ENCODE measurements at places on chromosomes 6 and 20.

DNA sequence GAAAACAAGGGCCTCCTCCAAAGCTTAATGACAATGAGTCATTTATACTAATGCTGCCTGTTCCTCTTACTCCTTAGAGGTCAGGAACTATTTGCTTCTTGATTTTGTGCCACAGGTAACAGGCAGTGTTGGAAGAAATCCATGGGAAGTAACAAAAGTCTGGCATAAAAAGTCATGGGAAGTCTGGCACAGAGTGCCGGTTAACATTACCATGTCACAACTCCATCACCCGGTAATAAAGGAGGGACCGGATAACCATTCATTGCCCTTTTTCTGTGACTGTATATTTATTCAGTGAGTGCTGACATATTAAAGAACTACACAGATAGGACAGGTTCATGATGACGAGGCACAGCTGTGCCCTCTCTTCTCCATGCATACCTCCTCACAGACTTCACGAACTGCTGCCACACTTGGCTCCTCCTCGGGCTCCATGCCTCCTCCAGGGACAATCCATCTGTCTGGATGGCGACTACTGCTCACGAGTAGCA lies 50.9 kb downstream of the NUDT3 start:
- no peak for DNase-seq

GRCh38 chr6:45483021-45483420 lies 105.3 kb upstream of the SUPT3H start:
- no peak for DNase-seq

DNA sequence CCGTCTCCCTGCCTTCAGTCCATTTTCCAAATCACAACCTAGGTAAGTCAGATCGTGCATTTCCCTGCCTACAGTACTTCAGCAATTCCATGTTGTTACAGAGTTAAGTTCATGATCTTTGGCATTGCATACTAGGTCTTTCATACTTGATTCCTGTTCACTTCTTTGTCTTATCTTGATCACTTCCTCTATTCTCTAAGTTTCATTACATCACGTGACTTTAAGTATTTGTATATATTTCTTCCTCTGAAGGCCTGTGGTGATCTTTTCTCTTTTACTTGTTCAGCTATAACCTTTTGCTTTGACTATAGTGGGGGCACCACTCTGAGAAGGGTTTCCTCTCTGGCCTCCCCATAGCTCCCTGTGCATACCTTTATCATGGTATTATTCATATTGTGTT lies 100.2 kb downstream of the TRMT11 start:
- DNase-seq, result no peak

DNA sequence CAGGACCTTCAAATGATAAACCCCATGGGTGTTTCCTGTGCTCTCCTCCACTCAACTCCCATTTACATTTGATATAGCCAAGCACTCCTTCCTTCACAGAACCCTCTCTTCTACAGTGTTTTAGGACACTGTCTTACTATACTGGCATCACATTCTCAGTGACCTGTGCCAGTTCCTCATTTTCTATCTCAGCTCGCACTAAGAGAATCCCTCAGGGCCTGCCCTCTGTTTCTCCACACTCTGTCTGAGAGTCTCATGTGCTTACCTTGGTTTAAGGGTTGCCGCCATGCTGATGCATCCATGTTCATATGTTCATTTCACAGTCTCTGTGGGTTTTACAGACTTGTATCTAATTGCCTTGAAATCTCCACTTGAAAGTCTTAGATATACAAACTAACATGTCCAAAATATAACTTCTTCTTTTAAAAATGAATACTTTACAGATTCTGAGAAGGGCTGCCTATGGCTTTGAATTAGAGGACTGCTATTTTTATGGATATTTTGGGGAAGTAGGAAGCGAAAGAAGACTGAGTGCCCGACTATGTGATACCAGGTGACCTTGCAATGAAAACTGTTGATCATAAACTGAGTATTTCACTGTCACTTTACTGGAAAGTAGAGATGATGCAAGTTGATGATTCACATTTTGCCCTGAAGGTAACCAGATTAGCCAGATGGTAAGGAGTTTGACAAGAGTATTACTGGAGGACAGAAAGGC lies 153.1 kb upstream of the SIM1 start:
- no peak for DNase-seq

DNA sequence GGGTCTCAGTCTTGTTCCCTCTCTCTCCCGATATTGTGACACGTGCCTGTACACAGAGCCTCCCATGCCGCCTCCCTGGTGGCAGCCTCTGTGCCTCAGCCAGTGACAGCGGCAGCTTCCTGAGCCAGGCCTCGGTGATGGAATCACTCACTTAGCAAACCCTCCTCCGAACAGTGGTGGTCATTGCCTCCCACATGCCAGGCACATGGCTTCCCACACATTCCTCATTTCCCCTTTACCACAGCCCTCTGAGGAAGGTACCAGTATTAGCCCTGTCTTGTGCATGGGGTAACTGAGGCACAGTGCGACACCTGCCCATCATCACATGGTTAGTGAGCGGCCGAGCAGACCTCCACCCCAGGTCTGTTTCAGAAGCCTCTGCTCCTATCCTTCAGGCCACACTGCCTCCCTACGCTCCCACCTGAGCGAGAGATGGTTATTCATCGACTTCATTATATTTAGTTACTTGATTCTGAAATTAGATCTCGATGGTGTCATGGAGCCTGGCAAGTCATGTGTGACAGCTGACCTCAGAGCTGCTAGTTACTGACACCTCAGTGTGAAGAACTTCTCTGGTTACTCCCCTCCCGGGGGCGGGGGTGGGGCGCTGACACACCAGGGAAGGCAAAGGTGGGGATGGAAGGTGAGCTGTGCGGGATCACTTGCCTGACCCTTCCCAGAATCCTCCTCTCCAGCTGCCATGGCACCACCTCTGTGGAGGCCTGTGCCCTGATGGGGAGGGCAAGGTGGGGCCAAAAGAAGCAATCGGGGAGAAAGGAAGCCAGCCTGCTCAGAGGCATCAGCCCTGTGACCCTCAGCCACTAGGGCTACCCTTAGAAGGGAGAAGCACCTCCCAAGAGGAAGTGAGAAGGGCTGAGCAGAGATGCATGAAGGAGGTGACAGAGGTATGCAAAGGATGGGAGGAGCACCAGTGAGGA lies 17.9 kb downstream of the MDGA1 start:
- no peak for DNase-seq

DNA sequence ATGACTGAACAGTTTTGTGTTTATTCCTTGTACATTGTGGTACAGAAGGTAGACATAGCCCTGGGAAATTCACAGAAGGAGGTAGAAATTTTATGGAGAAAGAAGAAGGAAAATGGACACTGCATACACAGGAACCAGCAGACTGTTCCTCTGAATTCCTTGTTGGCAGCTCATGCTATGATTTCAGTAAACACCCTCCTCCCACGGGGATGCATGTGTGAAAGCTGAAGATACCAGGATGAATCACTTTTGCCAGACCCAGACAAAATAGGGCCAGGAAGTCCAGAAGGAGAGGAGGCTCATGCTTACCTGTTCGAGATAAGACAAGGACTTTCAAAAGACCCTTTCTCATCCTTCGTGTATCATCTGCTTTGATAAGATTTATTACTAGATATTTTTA lies 110.3 kb upstream of the GGTLC1 start:
- no peak for DNase-seq

GRCh38 chr6:32774426-32774825 lies 11.1 kb upstream of the HLA-DQB2 start:
- no peak for DNase-seq

DNA sequence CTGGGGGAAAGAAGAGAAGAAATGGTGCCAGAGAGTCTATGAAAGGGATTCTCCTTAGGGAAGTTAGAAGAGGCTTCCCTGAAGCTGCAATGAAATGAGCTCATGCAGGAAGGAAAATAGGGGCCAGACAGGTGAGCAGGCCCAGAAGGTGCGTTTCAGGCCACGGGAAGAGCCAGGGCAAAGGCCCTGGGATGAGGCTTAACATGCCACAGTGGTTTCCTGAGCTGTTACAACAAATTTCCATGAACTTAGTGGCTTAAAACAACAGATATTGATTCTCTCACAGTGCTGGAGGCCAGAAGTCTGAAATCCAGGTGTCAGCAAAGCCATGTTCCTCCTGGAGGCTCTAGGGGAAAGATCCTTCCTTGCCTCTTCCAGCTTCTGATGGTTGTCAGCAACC lies 167.9 kb downstream of the TFAP2C start:
- DNase-seq, result no peak

- DNase-seq, result no peak
These were observed 104.4 kb upstream of the ESR1 start for GRCh38 chr6:151702851-151703658.

GRCh38 chr6:108914235-108915022 lies 66.2 kb downstream of the ARMC2 start:
- DNase-seq, result no peak

DNA sequence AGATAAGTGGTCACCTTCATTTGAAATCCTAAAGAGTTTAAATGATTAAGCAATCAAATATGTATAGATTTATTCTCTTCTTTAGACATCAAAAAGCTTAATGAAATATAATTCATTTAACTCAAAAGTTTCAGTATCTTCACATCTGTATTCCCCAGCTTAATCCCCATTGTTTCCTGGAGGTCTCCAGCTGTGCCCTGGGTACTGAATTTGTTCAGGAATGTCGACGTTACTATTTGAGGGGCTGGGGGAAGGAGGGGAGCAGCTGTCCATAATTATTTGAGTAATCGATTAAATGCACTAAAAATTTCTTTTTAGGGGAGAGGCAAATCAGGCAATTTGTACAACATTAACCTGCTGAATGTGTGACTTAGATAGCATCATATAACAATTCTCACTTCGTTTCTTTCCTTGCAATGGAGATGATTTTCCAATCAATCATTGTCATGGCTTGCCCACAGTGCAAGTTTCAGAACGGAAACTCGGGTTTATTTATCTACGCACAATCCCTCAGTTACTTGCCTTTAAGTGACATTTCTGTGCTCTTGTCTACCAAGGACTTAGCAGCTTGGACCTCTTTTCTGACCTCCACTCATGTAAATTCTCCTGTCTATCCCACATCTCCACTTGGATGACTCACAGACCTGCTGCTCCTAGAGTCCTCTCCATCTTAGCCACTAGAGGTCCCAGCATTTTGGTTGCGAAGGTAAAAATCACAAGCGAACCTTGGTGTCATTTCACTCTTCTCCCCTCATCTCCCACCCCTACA lies 3.9 kb downstream of the DOK5 start:
- no peak for DNase-seq

DNA sequence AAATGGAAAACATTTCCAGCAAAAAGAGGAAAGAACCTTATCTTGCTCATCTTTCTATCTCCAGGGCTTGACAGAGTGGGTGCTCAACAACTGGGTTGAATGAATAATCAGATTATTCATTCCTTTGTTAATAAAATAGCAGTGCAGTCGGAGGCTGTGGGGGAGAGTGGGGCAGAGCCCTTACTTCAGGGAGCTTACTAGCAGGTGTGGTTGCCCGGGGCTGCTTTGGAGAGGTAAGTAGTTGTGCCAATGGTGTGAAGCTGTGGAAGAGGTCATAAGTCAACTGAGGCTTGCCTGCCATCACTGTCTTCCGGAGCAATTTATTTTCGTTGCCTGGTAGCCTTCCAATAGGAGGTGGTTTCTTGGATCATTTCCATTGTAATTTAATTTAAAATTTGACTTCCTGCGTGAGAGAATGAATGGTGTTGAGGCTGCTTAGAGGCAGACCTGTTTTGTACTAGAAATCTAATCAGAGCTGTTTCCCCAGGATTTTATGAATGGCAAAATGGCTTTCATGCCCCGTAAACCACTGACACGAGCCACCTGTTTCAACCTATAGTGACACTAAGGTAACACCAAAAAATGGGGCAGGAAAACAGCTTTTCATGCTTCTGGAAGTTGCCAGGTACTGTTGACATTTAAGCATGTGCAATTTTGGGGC lies 51.4 kb downstream of the ZDHHC14 start:
- DNase-seq, result no peak

GRCh38 chr6:69958978-69959377 lies 92.6 kb downstream of the COL19A1 start:
- DNase-seq, result no peak

- DNase-seq, result no peak
These were observed 104.1 kb downstream of the BCKDHB start for GRCh38 chr6:80210618-80211017.

- DNase-seq, result no peak
These were observed 116.2 kb downstream of the GMDS start for GRCh38 chr6:2129182-2129621.

GRCh38 chr6:136921936-136922684 lies at the start of gene SLC35D3:
TSS of gene SLC35D3 (plus strand) at chr6:136922301. CDS start at chr6:136922429, 128 bp downstream.
- DNase-seq, result no peak

DNA sequence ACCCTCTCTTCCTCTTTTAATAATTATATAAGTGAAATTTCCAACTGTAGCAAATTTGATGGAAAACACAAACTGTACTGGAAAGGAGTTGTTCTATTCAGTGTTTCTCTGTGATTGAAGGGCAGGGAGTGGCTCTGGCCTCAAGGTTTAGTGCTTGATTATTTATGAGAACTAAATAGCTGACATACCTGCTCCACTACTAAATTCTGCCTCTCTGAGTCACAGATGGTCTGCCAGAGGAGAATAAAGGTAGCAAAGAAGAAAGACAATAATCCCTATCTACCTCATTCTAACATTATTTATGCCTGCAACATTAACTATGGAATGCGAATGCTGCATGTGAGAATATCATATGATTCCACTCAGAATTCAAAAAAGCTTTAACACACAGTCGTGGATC lies 9.3 kb downstream of the BMP5 start:
- no peak for DNase-seq

DNA sequence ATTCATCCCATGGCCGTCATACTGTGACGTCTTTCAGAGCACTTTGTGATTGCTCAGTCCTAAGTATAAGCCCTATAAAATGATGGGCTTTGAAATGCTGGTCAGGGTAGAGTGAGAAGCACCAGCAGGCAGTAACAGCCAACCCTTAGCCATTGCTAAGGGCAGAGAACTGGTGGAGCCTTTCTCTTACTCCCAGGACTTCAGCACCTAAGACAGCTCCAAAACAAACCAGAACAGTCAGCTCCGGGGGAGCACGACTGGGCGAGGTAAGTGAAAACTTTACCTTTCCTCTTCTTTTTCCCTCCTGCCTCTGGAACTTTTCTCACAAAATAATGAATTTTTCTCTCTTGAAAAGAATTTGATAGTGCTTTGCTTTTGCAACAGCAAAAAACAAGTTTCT lies at the start of gene VIP:
VIP (plus strand) TSS at position 104 of the 400 bp plus-strand sequence. CDS start 1,381 bp downstream, outside the sequence.
- DNase-seq, result no peak

- DNase-seq, result no peak
These were observed 425.3 kb downstream of the EPM2A start for GRCh38 chr6:145309842-145310535.

Data from activated naive CD4-positive, alpha-beta T cell (primary cell).